ENCODE measurements at places on chromosomes 5 and 9.

DNA sequence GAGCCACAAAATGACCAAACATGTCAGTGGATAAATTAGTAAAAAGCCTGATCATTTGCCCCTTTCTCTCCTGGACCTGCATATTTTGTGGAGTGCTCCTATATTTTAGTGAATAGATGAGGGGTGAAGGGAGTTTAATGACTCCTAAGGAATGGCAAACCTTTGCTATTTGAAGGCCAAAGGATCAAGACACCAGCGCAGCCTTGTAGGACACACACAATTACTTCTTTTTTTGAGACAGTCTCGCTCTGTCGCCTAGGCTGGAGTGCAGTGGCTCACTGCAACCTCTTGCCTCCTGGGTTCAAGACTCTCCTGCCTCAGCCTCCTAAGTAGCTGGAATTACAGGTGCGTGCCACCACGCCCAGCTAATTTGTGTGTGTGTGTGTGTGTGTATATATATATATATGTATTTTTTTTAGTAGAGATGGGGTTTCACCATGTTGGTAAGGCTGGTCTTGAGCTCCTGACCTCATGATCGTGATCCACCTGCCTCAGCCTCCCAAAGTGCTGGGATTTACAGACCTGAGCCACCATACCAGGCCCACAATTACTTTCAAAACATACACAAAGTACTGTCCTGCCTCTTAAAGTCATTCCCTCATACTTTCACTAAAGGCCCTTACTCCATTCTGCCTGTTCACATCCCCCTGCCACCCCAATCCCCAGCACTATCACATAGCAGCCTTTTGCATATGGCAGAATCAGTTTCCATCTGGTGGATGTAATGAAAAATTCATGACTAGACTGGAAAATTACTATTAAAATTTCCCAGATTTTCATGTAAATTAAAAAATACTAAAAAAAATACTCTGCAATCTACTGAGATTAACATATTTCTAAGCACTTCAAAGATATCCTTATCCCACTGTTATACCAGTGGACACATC, 60.4 kb downstream of the CSNK1A1 start:
- DNase-seq = no peak

- DNase-seq = no peak
Measured at GRCh38 chr9:25654417-25654816, 23.8 kb downstream of the TUSC1 start.

- no peak for DNase-seq
Measured at GRCh38 chr5:95907740-95908706, 53.6 kb downstream of the ELL2 start.

GRCh38 chr5:32707418-32707997, 3.6 kb upstream of the NPR3 start:
- DNase-seq = no peak

GRCh38 chr5:158463938-158464337, 605.0 kb upstream of the CLINT1 start:
- no peak for DNase-seq

- DNase-seq = no peak
Measured at GRCh38 chr5:113119246-113119924, 142.8 kb downstream of the DCP2 start.

- DNase-seq = no peak
Measured at GRCh38 chr5:89756955-89757354, 652.6 kb downstream of the CETN3 start.

- DNase-seq = no peak
Measured at GRCh38 chr9:128266868-128267590, 8.8 kb downstream of the GOLGA2 start.

DNA sequence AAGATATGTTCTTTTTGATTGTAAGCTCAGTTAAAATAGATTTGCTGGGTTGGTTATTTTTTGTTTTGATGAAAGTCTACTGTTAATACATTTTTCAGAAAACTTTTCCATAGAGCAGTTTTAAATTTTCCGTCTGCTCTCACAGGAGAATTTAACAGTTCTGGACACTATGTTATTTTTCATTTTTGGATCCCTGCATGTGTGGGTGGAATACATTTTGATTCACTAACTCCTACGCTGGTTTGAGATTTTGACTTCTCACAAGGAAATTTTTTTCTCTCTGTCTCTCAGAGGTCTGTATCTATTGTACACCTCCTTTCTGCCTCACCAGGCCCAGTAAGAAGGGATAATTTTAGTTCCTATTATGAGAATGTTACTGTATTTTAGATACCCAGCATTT, 502.4 kb downstream of the CDH10 start:
- no peak for DNase-seq

DNA sequence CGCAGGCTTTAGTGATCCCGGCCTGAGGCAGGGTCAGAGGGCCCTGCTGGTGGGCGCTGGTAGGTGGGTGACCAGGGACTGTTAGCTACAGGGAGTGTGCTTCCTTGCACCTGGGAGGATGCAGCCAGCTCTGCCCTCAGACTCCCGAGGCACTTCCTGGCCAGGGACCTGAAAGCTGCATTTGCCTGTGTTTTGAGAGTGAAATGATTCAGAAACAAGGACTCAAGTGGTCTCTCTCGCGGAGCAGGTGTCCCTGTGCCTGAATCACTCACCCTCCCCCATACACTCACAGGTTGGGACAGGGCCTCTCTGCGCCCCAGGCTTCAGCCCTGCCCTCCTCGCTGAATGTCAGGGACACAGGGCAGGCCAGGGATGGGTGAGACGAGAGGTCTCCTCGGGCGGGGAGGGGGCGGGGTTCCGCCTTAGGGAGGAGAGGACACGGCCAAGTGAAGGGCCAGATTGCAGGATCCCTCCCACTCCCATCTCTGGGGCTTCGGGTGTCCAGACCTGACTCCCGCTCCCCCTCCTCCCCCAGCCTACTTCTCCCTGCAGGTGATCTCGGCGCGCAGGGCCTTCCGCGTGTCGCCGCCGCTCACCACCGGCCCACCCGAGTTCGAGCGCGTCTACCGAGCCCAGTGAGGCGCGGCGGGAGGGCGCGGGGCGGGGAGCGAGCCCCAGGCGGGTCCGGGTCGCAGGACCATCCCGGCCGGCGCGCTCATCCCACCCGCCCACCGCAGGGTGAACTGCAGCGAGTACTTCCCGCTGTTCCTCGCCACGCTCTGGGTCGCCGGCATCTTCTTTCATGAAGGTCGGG, 1.5 kb downstream of the LTC4S start:
- no peak for DNase-seq
